ENCODE measurements at places on chromosomes 11 and 22.

DNA sequence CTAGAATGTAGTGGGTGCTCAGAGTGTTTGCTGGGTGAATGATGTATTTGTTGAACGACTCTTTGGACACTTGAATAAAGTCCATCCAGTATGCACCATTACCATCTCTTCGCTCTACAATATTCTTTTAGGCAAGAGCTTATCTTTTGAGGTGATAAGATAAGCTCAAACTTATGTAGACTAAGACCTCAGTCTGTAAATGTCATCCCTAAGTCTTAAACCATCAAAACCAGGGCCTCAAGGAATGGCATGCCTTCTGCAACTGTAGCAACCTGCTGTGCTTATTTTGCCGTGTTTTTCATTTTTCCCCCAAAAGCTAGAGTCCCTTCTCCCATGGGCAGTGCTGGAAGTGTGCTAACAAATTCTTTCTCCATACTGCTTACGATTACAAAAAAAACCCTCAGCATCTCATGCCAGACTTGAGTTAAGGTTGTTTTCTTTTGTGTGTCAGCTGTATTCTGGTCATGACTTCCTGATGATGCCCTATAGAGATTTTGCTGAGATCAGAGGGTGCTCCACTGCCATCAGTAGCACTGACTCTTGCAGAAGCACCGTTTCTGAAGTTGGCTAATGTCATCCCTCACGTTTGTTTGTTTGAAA is 27.8 kb downstream of the LIMK2 start:
- no peak for DNase-seq

DNA sequence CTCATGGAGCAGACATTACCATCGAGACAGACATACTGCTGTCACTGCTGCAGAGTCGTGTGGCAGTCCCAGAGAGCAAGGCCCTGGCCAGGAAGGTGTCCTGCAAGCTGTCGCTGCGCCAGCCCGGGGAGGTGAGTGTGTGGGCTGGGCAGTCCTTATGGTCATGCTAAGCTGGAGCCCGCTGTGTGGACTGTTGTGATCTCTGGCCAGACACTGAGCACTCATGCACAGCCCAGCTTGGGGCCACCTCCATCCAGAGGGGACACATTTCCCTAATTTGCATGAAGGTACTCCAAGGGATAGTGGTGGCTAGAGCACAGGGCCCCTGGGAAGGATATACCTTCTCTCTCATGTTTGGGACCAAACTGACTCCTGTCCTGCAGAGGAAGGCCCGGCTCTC is 9.6 kb downstream of the ANKK1 start:
- DNase-seq = no peak

DNA sequence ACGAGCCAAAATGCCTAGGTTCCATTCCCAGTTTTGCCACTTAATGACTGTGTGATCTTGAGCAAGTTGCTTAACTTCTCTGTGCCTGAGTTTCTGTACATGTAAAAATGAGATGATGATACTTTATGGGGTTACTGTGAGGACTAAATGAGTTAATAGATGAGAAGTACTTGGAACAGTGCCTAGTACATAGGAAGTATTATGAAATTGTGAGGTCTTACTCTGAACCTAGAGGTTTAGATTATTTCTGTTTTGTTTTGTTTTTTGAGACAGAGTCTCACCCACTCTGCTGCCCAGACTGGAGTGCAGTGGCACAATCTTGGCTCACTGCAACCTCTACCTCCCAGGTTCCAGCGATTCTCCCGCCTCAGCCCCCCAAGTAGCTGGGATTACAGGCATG is 227.0 kb upstream of the POU2AF2 start:
- DNase-seq = no peak

- no peak for DNase-seq
Measured at GRCh38 chr11:10274726-10275125, 19.3 kb downstream of the SBF2 start.

DNA sequence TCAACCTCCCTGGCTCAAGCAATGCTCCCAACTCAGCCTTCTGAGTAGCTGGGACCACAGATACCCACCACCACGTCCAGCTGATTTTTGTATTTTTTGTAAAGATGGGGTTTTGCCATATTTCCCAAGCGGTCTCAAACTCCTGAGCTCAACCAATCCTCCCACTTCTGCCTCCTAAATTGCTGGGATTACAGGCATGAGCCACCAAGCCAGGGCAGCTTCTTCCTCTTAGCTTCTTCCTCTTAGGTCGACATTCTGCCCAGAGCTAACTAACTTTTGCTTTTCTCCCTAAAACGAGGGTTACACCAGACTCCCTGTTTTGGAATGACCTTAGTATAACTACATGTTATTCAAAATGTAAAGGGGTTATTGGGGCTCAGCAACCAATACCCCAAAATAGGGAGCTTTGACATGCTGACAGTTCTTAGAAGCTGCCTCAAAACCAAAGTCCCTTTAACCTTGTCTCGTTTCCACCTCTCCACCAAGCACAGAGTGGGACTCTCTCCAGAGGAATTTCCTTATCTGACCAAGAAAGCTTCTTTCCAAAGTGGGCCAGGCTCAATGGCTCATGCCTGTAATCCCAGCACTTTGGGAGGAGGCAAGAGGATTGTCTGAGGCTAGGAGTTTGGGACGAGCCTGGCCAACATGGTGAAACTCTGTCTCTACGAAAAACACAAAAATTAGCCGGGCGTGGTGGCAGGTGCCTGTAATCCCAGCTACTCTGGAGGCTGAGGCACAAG is 7.0 kb downstream of the HPS5 start:
- no peak for DNase-seq

DNA sequence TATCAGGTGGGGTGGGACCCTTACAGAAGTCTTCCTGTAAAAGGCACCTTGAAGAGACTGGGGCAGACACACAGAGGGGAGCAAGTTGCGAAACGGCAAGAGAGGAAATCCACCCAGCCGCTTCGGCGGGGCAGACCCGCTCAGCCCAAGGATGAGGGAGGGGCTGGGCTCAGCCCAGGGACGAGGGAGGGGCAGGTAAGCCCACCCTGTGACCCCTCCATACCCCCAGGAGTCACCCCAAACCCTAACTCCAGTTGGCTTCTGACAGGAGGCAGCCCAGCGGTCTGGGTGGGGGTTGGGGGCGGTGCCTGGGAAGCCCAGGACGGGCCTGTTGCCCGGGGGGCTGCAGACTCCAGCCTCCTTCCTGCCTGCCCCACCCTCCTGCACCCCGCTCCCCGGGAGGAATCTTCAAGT is 965 bp downstream of the OSBPL5 start:
- no peak for DNase-seq

DNA sequence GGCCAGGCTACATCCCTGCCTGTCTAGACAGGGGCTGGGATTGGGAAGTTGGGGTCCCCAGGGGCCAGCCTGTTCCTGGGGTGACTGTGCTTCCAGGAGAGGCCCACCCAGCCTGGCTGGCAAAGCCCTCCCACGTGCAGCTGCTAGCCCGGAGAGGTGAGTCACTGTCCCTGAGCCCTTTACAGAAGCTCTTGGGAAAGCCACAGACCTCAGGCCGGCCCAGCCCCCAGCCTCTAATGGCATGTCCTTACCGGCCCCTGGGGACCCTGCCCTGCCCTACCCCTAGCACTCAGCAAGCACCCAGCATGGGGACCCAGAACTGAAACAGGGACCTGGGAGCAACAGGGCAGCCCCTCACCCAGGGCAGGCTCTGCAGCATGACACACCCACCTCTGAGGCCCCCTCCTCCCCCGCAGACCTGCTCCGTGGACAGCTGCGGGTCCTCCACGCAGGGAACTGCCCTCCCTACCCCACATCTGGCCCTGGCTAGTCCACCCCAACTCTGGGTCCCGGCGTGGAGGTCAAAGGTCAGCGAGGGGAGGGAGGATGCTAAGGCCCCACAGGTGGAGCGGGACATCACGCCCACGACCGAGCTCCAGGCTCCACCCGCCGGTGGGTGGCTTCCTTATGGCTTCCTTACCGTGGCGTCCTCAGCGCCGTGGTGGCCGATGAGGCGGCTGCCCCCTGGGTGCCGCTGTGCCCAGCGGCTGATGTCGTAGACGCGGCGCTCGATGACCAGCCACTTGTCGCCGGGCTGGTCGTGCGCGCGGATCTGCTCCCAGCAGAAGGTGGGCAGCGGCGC is 615 bp downstream of the FADS3 start:
- DNase-seq = no peak

- DNase-seq = no peak
Measured at GRCh38 chr11:33935461-33936456, 43.9 kb upstream of the LMO2 start.

Data from stimulated activated CD8-positive, alpha-beta memory T cell treated with anti-CD3 and anti-CD28 coated beads, Interleukin-7, amount 100 ng/mL, for 1 hour (primary cell).